RWPE1 (cell line): ENCODE measurements at places on chromosomes 5 and 9.

DNA sequence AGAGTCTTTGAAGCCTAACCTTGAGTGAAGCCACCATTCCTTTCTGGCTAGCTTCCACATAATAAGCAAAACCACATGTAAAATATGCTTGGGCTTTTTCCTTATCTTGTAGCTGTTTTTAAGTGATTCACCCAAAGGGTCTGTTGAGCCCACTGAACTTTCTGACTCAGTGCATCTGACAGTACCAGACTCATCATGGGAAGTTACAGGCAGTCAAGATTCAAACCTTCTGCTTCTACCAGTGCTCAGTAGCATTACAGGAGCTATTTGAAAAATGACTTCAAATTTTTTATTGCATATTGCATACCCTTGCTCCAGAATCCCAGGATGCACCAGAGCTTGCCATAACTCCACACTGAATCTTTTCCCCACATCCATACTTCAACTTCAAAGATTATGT is 87.5 kb upstream of the PTPRD start:
- no peak for DNase-seq

GRCh38 chr9:20041697-20042081 is 252.9 kb upstream of the SLC24A2 start:
- no peak for DNase-seq

DNA sequence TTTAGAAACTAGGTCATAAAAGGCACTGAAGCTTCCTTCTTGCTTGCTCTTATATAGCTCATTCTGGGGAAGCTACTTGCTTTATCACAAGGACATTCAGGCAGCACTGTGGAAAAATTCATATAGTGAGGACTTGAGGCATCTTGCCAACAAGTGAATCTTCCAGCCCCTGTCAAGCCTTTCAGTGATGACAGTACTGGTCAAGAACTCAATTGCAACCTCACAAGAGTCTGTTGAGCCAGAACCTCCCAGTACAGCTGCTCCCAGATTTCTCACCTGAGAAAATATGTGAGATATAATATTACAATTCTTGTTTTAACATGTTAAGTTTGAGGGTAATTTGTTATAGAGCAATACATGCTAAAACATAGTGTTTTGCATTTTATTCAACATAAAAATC is 2011.0 kb upstream of the NUDT12 start:
- DNase-seq = no peak

DNA sequence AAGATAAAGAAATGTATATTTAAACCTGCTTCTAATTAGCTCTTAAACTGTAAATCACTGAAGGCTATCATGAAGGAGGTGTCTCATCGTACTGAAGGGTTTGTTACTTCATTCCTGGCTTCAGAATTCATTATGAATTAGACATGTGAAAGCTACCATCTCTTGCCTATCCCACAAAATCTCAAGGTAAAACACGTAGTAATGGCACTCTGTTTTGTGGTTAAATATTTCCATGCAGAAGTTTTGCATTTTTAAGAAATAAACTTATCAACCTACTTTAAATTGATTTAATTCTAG is 490.7 kb upstream of the NUDT12 start:
- no peak for DNase-seq

DNA sequence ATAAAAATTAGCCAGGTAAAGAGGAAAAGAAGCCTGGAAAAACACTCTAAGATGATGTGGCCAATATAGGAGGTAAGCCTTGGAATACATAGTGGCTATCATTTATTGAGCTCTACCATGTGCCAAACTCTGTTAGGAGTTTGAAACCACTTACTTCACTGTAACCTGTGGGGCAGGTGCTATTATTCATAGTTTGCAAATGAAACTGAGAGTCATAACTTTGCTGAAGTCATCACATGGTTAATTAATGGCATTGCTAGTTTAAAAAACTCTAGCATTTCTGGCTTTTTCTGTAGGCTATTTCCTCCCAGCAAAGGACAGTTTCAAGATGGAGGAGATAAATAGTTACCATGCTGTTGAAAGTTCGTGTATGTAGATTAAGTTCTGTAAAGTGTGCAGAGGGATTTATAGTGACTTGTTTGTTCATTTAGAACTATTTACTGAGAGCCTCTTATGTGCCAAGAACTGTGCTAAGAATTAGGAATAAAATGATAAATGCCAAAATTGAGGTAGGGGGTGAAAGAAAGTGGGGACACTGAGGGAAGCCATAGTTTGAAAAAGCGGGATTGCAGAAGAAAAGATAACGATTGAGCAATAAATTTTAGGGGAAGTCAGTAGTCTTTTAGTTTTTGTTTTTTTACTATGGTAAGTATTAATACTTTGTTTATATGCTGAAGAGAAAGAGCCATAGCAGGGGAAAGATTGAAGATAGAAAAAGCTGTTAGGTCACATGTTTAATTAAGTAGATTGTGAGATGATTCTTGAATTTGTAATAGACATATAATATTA is 57.2 kb downstream of the WDR70 start:
- no peak for DNase-seq

DNA sequence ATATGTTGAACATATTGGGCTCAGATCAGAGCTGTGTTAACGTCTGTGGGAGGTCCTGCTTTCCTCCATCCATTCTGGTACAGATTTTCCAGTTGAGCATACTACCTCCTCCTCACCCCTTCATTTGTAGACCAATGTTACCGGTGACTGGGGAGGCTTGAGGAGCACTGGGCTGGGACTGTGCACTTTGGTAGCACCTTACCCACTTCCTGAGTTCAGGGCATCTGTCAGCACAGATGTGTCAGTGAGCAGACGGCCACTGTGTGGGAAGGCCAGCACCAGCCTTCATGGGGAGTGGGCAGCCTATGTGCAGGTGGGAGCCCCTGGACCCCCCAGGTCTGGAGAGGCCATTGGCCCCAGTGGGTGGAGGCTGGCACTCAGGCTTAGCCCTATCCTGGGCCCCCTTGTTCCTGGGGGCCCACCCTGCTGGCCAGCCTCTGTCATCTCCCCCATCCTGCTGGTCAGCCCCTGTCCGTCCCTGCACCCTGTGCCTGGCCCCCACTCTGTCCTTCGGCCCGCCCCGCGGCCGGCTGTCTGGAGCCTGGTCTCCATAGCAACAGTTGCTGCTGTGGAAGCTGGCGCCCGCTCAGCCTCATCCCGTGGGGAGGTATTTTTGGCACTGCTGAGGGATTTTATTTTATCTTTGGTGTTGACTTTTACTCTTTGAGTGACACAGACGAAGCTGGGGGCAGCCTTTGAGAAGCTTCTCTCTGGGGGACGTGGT is 21.3 kb downstream of the WNK2 start:
- DNase-seq = no peak

GRCh38 chr5:143494162-143494561 is 90.7 kb upstream of the NR3C1 start:
- peak; percentile 78 for DNase-seq

GRCh38 chr5:116669261-116670031 is 94.8 kb upstream of the SEMA6A start:
- no peak for DNase-seq

GRCh38 chr9:130437011-130437789 is 7.6 kb upstream of the ASS1 start:
- DNase-seq = no peak

DNA sequence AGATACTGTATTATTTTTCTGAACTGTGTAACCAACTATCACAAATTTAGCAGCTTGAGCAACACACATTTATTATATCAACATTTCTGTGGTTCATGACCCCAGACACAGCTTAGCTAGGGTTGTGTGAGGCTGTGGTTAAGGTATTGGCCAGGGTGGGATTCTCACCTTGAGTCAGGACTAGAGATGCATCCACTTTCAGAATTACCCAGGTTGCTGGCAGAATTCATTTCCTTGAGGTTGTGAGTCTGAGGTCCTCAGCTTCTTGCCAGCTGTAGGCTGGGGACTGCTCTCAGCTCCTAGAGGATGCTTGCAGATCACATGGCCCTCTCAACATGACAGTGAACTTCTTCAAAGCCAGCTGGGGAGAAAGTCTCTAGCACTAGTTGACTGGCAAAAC is 122.5 kb upstream of the RASGRF2 start:
- no peak for DNase-seq

- no peak for DNase-seq
These were observed 23.8 kb downstream of the FGD3 start for GRCh38 chr9:92971121-92971520.

DNA sequence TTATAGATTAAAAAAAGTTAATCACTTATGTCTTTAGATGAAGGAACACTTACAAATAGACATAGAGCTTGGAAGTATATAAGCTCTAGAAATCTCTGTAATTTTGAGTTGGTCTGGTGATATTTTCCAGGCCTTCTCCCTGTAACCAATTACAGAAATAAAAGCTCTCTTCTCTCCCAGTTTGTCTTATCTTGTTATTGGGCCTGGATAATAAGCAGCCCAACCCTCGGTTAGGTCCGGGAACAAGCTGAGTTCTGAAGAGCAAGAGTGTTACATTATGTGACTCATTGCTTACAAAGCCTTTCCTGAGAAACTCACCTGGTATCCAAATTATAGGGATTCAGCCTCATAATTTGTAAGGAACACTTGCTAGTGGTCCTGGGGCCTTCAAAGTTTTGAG is 1146.2 kb downstream of the CDH9 start:
- DNase-seq = peak; percentile 19

DNA sequence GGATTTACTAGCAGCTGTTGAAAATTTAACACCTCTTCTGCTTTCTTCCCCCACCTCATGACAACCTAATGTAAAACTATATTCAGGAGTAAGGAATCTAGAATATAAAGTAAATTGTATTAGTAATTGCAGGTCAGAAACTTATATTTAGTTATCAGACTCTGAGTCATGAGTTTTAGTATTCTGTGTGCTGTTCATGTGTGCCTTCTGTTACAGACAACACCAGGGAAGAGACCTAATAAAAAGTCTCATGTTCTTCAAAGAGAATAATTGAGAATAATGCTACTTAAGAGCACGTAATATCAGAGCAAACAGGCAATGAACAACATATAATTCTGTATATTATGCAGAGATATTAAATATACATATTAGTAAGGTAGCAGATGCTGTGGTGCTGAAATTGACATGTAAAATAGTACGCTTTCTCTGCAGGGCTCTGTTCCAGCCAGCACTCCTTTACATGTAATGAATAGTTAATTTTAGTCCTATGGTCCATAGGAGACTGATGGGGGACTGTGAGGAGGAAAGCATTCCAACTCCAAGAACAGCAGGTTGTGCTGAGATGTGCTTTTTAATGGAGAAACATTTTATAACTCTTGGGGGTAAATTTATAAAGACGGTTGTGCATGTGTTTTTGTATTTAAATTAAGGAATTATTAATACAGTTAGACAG is 106.4 kb downstream of the ZSWIM6 start:
- no peak for DNase-seq

- no peak for DNase-seq
These were observed 18.1 kb downstream of the C1QTNF2 start for GRCh38 chr5:160352308-160352707.

DNA sequence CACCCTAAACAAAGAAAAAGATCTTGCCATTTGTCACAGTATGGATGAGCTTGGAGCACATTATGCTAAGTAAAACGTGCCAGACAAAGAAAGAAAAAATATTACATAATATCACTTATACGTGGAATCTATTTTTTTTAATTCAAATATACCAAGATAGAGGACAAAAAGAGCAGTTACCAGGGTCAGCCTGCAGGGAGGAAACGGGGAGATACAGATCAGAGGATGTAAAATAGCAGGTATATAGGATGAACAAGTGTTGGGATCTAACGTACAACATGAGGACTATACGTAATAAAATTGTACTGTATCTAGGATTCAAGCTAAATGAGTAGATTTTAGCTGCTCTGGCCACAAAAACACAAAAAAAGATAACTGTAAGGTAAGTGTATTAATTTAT is 247.5 kb downstream of the TMEM161B start:
- DNase-seq = no peak

- DNase-seq = no peak
These were observed 47.9 kb upstream of the SLC25A51 start for GRCh38 chr9:37951671-37952449.

DNA sequence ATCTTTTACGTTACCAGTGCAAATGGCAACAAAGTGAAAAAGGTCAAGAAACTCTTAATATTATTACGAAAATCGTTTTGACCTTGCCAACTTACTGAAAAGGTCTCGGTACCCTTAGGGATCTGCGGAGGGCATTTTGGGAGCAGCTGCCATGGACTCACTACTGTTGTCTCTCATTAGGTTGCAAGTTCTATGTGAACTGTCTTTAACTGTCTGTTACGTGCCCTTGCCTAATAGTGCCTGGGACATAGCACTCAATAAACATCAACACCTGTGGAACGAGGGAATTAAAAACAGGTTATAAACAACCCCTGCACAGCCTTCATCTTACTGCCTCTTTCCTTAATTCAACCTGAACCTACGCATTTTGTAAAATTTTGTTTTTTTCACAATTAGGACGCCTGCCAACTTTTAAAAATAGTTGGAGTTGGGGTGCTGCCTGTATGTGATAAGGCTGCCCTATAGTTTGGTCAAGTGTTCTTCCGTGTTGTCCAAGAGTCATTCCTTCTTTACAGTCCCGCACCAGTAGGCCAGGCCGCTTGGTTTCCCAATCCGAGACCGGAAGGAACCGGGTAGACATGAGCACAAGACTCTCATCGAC is 527 bp upstream of the SREK1 start:
- no peak for DNase-seq

DNA sequence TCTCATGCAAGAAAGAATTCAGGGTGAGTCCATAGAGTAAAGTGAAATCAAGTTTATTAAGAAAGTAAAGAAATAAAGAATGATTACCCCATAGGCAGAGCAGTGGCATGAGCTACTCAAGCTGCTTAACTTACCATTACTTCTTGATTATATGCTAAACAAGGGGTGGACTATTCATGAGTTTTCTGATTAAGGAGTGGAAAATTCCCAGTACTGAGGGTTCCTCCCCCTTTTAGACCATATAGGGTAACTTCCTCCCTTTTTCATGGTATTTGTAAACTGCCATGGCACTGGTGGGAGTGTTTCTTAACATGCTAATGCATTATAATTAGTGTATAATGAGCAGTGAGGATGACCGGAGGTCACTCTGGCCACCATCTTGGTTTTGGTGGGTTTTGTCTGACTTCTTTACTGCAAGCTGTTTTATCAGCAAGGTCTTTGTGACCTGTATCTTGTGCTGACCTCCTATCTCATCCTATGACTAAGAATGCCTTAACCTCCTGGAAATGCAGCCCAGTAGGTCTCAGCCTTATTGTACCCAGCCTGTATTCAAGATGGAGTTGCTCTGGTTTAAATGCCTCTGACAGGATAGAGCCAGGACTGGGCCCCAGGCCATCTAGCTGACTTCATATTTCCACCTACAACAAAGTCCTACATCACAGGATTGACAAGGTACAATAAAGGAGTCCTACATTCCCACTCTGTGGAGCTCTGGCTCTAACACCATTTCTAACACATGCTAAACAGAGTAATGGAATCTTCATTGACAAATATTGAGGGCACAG is 186.7 kb downstream of the NXNL2 start:
- no peak for DNase-seq

DNA sequence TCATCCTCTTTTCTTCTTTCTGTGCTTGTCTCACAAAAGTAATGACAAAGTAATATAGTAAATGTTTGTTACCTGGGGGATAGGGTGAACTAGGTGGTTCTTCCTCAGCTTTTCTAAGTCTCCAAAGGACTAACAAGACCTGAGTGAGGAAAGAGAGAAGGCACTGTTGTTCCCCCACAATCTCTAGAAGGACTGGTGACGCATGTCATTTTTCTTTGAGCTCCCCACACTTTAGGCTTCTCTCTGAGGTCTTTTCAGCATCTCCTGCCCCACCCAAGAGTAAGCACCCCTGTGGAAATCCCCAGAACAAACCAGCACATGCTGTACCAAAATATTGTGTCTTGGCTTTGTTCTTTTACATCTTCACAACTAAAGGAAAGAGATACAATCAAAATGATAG is 2.4 kb upstream of the IL7R start:
- DNase-seq = no peak
